ENCODE measurements at places on chromosomes 5 and 9.
A peak's percentile ranks its signal among the peaks of the same experiment; 100 is the strongest.

DNA sequence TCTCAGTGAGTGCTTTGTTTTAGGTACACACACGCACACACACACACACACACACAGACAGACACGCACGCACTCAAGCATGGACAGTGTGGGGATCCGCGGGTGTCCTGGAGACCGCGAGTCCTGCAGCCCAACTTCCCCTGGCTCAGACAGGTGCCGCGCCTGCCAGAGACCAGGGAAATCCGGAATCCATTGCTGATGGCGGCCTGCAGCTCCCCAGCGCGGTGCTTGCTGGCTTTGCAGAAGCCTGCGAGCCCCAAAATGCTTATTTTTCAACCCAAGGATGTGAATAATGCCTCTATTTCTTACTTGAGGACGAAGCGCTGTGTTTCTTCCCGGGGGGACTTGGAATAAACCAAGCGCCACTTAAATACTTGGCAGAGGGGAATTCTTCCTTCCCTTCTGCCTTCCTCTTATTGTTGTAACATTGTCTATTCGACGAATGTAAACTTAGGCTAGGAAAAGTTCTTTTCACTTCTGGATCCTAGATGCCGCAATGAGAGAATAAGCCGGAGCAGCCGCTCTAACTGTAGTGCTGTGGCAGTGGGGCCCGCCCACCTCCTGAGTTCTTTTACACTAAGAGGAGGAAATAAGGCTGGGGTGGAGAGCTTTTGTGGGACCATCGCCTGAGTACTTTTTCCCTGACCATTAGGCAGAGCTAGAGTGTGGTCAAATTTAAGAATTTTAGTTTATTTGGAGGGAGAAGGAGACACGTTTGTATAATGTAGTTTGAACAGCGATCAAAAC lies 802 bp downstream of the ITGA2 start:
- DNase-seq, result peak; percentile 33

- no peak for DNase-seq
Measured at GRCh38 chr5:158224253-158224652, 365.3 kb upstream of the CLINT1 start.

- DNase-seq, result no peak
Measured at GRCh38 chr5:111968459-111968858, 211.5 kb upstream of the NREP start.

- DNase-seq, result no peak
Measured at GRCh38 chr5:150672237-150672883, 11.3 kb downstream of the MYOZ3 start.

- DNase-seq, result no peak
Measured at GRCh38 chr9:112111461-112111860, 63.6 kb downstream of the SUSD1 start.

DNA sequence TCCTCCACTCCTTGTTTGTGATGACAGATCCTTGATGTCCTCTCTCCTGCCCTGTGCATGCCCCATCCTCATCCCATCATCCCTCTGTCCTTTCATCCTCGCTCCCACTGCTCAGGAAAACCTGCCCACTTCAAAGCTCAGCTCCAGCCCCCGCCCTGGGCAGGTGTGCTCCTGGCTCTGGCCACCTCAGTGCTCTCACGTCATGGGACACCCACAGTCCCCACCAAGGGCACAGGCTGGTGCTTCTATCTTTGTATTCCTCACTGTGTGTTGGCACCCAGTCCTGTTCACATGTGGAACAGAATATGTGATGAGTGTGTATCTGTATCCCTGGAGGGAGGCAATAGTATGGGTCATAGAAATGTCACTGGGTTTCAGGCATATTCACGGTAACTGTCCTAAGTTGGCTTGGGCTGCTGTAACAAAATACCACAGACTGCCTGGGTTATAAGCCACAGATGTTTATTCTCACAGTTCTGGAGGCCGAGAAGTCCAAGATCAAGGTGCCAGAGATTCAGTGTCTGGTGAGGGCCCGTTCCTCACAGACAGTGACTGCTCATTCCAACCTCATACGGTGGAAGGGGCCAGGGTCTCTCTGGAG lies 13.5 kb downstream of the GFPT2 start:
- DNase-seq, result no peak

DNA sequence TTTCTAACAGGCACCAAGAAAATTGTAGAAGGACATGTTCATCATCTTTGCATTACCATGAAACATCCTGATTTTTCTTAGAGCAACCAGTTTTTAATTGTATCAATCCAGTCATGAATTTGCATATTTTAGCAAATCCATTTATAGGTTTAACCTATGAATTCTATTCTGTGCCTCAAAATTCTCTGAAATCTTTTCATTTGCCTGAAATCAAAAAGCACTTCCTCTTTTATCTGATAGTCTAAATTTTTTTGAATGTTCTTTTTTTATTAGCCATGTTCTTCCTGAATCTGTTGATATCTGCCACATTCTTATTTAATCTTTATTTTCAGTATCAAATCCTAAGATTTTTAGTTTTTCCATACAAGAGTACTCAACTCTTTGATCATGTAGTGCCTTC lies 36.9 kb upstream of the SRP19 start:
- DNase-seq, result no peak

- no peak for DNase-seq
Measured at GRCh38 chr9:14211564-14211963, 102.4 kb downstream of the NFIB start.

DNA sequence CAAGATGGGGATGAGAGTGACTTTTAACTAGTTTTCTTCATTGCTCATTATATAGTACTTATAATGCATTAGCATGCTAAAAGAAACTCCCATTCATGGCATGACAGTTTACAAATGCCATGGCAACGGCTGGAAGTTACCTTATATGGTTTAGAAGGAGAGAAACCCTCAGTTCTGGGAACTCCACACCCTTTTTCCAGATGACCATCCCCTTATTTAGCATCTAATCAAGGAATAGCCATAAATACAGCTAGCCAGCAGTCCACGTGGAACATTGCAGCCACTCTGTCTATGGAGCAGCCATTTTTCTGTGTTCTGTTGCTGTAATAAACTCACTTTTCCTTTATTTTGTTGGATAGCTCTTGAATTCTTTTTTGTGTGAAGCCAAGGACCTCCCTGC lies 1137.8 kb downstream of the CDH18 start:
- DNase-seq, result no peak

- DNase-seq, result peak; percentile 15
Measured at GRCh38 chr5:172886974-172887501, 53.0 kb downstream of the ERGIC1 start.

DNA sequence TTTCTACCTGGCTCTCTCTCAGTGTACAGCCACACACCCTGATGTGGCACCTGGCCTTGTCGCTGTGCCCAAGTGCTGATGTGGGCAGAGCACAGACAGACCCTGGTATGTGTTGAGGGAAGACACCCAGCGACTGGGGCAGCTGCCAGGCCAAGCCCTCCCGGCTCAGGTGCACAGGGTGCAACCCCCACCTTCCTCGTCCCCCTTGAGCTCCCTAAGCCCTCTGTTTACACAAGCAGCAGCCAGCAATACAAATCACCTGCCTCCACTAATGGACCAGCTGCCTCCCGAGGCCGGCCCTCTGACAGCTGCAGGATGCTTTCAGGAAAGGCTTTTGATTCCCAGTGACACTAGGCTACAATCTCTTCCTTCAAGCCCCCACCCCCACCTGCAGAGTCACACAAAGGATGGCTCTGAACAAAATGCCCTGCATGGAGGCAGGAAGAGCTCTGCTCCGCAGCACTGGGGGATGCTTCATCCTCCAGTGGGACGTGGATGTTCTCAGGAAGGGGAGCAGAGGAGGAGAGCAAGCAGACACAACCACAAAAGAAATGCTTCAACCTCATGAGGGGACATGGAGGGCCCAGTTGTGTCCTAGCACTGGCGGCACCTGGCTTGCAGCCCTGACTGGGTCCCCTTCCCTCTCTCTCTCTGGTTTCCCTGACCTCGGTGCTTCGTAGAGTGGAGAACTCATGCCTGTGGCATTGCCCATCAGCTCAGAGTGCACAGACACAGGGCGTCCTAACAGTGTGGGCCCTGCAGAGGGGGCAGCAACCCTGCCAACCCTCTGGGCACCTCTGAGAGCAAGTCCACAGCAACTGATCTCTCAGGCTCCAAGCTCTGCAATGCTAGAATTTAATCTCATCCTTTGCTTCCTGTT lies 140.8 kb downstream of the BARX1 start:
- DNase-seq, result no peak

GRCh38 chr5:142466195-142466971 lies 141.6 kb upstream of the SPRY4 start:
- no peak for DNase-seq

- no peak for DNase-seq
Measured at GRCh38 chr9:15187589-15187988, 119.4 kb downstream of the TTC39B start.

DNA sequence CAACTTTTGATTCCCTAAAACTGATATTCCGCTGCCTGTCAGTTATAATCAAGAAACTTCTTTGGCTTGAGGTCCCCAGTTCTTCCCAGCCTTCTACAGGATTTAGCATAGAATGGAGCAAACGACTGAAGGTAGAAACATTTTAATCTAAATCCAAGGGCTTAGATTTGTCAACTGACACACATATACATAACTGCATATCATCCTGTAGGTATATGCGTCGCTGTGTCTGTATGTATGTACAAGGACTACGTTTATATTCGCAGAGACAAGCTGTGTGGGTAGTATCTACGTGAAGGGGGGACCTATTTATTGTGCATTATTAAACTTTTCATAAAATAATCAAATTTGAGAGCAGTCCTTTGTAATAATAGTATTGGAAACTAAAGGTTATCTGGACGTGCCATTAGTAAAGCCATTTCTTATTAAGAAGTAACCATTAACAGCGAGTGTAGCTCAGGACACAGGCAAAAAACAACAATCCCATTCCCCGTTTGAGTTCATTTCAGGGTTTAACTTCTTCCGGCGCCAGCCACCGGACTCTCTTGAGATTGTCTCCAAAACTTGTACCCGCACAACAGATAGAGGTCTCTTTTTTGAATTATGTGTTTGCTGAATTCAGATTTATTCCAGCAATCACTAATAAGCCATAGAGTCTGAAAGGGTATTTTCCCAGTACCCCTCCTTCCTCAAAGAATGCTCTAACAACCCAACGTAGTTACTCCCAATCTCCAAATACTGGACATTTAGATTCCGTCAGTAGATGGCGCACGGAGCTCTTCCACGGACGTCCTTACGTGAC lies 2.1 kb upstream of the MLLT3 start:
- DNase-seq, result peak; percentile 62

DNA sequence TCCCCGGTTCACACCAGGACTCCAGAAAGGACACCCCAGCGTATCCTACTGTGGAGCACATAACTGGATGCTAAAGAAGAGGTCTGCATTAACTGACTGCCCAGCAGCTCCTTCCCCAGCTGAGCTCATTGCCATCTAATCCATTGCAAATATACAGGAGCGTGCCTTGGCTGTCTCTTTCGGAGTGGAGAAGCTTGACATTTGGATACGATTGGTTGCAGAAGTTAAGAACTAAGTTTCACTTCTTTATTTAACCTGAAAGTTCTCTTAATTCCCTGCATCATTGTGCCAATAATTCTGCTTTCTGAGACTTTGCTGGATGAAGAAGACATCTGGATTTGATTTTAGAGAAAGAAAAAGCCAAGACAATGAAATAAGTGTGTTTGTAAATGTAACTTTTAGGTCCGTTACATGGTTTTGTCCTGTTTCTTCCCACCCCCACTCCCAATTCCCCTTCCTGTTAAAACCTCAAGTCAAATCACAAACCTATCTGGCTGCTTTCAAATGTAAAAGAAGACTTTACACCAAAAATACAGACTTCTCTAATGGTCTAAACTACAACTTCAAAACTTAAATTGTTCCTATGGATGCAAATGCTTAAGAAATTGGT lies 33.9 kb downstream of the TAS2R1 start:
- DNase-seq, result no peak

DNA sequence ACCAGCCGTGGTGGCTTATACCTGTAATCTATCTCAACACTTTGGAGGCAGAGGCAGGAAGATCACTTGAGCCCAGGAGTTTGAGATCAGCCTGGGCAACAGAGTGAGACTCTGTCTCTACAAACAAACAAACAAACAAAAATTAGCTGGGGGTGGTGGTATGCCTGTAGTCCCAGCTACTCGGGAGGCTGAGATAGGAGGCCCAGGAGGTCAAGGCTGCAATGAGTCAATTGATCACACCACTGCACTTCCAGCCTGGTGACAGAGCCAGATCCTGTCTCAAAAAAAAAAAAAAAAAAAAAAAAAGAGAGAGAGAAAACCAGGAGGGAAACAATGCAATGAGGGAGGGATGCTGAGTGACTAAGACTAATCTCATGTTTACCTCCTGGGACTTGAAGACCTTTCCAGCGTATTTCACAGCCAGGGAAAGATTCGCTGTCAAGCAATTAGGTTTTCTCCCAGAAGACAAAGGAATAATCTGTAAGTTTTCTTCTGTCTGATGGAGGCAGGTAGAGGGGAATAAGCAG lies 51.1 kb upstream of the MIER3 start:
- no peak for DNase-seq

- DNase-seq, result no peak
Measured at GRCh38 chr5:150107909-150108447, 21.6 kb upstream of the CSF1R start.

GRCh38 chr5:83714810-83715209 lies 5.8 kb downstream of the HAPLN1 start:
- DNase-seq, result no peak

DNA sequence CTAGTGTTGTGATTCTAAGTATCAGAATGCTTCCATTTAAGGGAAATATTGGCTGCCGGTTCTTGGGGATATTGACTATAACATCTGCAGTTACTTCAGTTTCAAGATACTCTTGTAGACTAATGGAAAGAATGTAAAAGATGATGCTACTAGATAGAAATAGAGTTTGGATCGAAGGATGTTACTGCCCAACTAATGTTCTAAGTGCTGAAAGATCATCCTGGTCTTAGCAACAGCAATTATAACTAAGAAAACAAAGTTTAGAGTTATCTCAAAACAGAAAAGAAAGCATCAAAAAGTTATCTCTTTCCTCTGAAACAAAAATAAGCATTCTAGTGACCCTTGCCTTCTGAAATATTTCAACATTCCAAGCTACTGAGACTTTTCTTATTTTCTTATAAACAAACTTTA lies 49.9 kb downstream of the ITGA1 start:
- no peak for DNase-seq

DNA sequence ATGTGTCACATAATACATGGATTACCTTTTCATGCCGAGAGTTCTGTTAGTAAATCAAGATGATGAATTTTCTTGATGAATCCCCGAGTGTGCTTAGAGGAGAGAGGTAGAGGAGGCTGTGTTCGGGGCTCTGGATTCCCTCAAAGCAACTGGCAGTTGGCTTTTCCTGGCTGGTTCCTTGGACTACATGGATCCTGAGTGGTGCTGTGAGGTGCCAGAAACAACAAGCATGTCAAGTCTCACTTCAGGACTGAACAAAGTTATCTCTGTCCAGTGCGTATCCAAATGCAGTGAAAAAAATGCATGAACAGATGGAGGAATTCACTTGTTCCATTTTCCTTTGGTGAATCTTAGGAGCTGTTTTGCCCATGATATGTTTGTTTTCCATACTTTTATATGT lies 231.7 kb downstream of the FBXL7 start:
- no peak for DNase-seq

- no peak for DNase-seq
Measured at GRCh38 chr5:138559937-138560336, 15.3 kb downstream of the HSPA9 start.

- no peak for DNase-seq
Measured at GRCh38 chr9:16612627-16613026, 257.8 kb downstream of the BNC2 start.

- DNase-seq, result no peak
Measured at GRCh38 chr5:159697530-159697929, 218.8 kb upstream of the ADRA1B start.

All from CD4-positive, alpha-beta T cell treated with Interleukin-4 for 1 hour (primary cell).